ENCODE measurements at places on chromosomes 11 and 22.

- DNase-seq: no peak
These were observed 90.2 kb downstream of the SEZ6L start for GRCh38 chr22:26259510-26259909.

DNA sequence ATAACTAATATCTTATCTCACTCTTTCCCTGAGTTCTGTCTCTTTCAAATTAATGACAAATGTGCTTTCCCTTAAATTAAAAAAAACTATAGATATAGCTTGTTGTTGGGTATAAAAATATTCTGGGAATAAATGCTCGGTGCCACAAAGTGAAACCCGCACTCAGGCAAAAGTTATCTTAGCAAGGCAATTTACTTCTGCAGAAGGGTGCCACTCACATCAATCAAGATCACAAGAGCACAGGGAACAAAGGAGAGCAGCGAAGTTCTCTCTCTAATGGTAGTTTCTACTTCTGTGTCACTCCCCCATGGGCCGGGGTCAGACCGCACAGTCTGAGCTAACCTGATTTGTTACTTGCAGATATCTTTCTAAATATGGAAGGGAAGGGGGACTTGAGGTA lies 4.7 kb upstream of the OR52N2 start:
- DNase-seq: no peak

DNA sequence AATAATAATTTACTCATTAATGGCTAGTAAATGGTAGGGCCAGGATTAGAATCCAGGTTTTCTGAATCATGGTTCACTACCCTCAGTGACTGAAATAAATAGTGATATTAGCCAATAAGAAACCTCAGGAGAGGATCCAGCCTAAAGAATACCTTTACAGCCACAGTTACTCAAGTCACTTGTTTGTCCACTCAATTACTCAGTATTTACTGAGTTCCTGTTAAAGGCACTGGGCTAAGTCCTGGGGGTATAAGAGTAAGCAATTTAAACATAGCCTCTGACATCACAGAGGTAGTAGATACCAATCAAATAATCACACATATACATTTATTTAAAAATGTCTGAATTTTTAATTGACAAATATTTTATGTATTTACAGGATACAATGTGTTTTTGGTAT lies 56.8 kb upstream of the GAB2 start:
- DNase-seq: no peak

- DNase-seq: no peak
These were observed 111.2 kb upstream of the RASSF10 start for GRCh38 chr11:12897867-12898266.
